NCI-H446 treated with DMSO at 0.1 percent for 48 hours (cell line): ENCODE measurements at places on chromosomes 4 and X.

DNA sequence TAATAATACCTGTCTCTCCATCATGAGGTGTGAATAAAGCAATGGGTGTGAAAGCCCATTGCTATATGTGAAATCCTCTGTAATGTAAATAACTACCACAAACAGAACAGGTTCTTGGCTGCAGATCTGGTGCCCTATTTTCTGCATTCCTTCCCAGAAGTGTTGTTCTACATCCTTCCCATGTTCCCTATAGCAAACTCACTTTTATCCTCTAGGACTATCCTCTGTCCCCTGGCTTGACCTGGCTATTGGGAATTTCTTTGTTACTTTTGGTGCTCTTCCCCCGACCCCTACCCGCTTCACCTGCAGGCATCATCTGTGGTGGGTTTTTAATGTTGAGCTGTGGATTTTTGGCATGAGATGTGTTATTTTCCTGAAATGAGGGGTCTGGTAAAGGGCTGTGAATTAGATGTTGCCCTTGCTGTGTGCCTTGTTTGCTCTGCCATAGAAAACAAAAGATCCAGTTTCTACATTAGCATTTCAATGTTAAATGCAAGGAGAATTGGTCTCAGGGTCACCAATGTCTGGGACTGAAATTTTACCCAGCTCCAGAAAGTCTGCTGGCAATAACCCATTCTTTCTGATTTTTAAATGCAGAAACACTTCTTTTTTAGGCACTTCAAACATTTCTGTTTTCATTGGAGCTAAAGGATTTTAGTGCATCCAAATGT is 13.6 kb upstream of the FREM3 start:
- DNase-seq, result no peak

- DNase-seq, result no peak
Measured at GRCh38 chr4:90958256-90958895, 831.2 kb downstream of the CCSER1 start.

GRCh38 chrX:80181079-80181478 is 166.5 kb downstream of the TBX22 start:
- no peak for DNase-seq

GRCh38 chrX:48508400-48509244 is at the start of gene PORCN:
PORCN (plus strand) TSS chrX:48508992; CDS start chrX:48509821, 829 bp downstream.
- DNase-seq, result no peak

DNA sequence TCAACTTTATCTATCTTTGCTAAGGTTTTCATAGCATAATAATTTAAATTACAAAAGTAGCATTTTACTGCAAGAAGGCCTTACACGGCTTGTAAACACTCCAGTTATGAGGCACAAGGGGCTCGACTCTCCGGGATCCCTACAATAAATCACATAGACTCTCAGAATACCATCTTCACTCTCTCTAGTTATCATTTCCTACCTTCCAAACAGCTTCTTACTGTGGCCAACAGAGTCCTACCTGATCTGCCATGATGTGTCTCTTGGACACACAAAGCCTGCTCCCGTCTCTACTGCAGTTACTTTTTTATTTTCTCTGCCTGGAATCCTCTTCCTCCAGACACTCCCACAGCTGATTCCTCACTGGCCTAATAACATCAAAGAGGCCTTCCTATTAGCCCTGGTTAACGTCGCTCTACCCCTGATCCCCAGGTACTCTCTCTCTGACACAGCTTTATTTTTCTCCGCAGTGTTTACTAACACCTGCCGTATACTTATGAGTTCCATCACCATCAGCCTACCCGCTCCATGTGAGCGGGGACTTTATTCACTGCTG is 559.6 kb upstream of the DIPK2B start:
- no peak for DNase-seq

GRCh38 chr4:169621731-169622492 is 1.5 kb downstream of the CLCN3 start:
- DNase-seq, result peak; percentile 20

- no peak for DNase-seq
Measured at GRCh38 chrX:48957477-48957826, at the start of gene OTUD5. OTUD5 (minus strand) TSS chrX:48957607; CDS start chrX:48957570, 37 bp downstream.

DNA sequence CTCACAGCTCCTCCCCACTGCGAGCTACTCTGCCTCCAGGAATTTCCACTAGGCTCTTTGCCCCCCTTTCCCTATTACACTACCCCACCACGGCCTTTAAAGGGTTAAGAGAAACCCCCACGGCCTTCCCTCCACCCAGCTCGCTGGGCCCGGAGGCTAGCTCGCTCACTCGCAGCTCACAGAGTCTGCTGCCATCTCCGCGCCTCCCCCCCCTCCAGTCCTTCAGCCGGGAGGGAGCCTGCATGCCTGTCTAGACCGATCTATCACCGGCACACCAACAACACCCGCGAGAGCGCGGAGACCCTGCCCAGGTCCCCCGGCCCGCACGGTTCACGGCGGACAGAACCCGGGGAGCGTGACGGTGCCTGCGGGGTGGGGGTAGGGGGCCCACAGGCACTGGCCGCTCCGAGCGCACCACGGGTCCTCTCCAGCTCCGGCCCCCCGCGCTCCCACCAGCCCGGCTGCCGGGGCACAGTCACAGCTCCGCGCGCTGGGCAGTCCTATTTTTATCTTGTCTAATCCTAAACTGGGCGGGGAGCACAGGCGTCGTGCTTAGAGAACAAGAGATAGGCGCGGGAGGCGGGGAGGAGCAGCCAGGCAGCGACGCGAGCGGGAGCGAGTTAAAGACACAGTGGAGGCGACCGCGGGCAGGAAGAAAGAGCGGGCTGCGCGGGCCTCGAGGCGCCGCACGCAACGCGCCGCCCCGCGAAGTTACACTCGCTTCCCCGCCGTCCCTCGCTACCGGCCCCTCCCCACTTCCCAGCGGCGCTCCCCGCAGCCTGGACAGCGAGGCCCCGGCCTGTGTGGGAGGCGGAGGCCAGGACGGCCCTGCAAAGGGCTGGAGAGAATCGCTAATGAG is 3.5 kb downstream of the BCOR start:
- DNase-seq, result no peak

- peak; percentile 22 for DNase-seq
Measured at GRCh38 chrX:45351478-45351877, 150.8 kb upstream of the DIPK2B start.
